ENCODE measurements at places on chromosomes 12 and 14. TPM values are rescaled to one million over a fixed set of nuclear protein-coding genes. Genes with fewer than 3 reads are reported as not detected.

The KLHL28 gene
- total RNA-seq = 10.0 TPM

The SLC22A17 gene
- total RNA-seq = 9.7 TPM

The LHX5 gene
- total RNA-seq = not detected

The MYL2 gene
- 33,375 TPM for total RNA-seq

The SPX gene
- total RNA-seq = 16.5 TPM

The CACNA2D4 gene
- 1.2 TPM for total RNA-seq

The GPRC5A gene
- total RNA-seq = 0.77 TPM

The NGB gene
- not detected for total RNA-seq

The RBP5 gene
- total RNA-seq = 0.47 TPM

The PAX9 gene
- total RNA-seq = not detected

The LRP1 gene
- 61.0 TPM for total RNA-seq

The TAS2R20 gene
- 0.44 TPM for total RNA-seq

The PNMA1 gene
- total RNA-seq = 19.2 TPM

The A2ML1 gene
- not detected for total RNA-seq

The KRT74 gene
- 0.14 TPM for total RNA-seq

The SDR9C7 gene
- not detected for total RNA-seq

The KLRC1 gene
- total RNA-seq = not detected

The TRHDE gene
- total RNA-seq = 0.96 TPM

The TMEM30B gene
- 0.22 TPM for total RNA-seq

The NR1H4 gene
- total RNA-seq = not detected

The RPL10L gene
- not detected for total RNA-seq

The ADGRD1 gene
- 99.5 TPM for total RNA-seq

The GALNT16 gene
- 70.5 TPM for total RNA-seq

The SLCO1C1 gene
- total RNA-seq = 1.1 TPM

The RERGL gene
- total RNA-seq = 0.69 TPM

The MYO1H gene
- 0.16 TPM for total RNA-seq

The ESRRB gene
- total RNA-seq = 16.9 TPM

Measured in left ventricle myocardium inferior (tissue), 1 donor.